Stimulated activated CD4-positive, alpha-beta T cell treated with anti-CD3 and anti-CD28 coated beads, Interleukin-4, amount 100 ng/mL, for 4 hours (primary cell): ENCODE measurements at places on chromosomes 2 and 18.

GRCh38 chr2:48929571-48930301 is 174.2 kb upstream of the LHCGR start:
- no peak for DNase-seq

DNA sequence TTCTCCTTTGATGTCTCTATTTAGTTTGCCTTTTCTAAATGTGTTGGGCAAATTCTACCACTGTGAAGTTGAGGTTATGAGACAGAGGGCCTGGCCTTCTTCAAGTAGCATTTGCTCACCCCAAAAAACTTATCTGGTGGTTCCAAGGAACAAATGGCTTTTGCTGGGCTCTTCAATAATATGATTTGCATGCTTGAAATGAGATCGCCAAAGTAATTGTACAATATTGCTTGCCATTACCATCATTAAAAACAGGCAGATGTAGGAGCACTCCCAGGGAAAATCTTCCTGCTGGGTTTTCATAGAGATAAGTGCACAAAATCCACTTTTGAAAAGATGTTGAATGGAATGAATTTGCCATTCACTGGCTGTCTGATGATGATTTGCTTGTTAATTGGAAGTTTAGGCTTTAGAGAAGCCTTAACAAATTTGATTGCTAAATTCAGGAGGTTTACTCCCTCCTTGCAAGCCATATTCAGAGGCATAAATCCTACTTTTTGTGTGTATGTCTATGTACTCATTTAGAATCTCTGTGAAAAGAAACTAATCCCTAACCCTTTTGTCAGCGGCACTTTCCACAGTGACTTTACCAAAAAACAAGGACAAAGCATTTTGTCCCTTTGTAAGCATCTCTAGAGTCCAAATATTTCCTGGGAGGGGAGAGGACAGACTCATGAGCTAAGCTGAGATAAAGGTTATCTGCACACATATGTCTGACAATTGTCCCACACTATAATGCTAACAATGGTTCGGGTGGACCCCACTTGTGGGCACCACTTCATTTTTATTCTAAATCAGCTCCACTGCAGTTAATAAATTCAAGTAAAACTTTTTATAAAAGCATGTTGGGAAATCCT is 240.8 kb upstream of the PIK3C3 start:
- DNase-seq = no peak

- peak; percentile 48 for DNase-seq
These were observed 452.3 kb upstream of the ID2 start for GRCh38 chr2:8229546-8229986.

GRCh38 chr2:54551123-54551756 is 95.1 kb downstream of the SPTBN1 start:
- DNase-seq = no peak

GRCh38 chr18:76480913-76481312 is 14.1 kb downstream of the ZNF516 start:
- no peak for DNase-seq
